ENCODE measurements at places on chromosomes 5 and 9.

DNA sequence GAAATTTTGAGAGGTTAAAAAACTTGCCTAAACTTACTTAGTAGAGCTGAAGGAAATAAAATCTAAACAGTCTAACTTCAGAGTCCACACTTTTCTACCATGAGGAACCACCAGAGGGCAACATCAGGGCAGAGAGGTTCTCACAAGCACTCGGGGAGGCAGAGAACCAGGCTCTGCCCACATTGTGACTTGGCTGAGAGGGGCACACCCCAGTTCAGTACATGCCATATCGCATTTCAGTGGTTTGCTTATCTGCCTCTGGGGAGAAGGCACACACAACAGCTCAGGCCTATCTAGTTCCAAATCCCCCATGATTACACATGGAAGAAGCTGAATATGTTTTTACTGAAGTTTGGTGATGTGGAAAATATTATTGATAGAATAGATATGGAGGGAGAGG, 49.2 kb downstream of the EQTN start:
- DNase-seq, result no peak

DNA sequence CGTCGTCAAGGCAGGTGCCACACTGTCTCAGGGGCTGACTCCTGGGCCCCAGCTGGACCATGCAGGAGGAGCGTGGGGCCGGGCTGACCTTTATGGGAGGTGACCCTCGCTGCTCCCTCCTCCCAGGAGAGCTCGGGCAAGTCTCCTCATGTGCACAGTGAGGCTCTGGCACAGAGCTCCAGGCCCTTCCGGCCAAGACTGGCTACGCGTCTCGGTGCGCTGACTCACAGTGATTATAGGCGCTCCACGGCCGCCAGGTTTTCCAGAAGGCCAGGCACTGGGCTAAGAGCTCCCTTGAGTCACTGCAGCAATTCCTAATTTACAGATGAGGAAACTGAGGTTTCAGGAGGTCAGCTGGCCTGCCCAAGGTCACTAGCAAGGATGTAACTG, 47.4 kb downstream of the VAV2 start:
- no peak for DNase-seq

- no peak for DNase-seq
Observed at GRCh38 chr5:87722286-87722685, 309.6 kb upstream of the CCNH start.

DNA sequence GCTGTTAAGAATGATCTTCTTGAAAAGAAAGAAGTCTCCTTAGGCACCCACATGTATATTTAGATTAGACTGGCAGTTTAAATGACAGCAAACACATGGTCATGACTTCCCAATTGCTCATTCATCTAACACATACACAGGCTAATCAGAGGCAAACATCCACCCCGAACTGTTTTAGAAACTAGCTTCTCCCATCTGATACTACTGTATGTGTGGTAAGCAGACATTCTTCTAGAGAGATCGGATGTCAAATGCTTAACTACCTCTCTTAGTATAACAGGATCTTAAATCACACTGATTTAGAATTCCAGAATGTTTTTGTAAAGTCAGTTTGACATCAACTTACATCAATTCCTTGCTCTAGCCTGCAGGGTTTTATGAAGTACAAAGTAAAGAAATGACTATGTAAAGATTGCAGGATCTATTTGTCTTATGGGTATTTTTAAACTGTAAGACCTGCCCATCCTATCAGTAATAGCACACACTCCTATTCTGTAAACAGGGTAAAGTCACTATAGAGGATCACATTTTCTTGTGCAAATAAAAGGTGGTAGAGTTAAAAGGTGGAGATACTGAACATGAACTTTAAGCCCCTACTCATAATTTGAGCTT, 239.7 kb downstream of the MLLT3 start:
- no peak for DNase-seq

DNA sequence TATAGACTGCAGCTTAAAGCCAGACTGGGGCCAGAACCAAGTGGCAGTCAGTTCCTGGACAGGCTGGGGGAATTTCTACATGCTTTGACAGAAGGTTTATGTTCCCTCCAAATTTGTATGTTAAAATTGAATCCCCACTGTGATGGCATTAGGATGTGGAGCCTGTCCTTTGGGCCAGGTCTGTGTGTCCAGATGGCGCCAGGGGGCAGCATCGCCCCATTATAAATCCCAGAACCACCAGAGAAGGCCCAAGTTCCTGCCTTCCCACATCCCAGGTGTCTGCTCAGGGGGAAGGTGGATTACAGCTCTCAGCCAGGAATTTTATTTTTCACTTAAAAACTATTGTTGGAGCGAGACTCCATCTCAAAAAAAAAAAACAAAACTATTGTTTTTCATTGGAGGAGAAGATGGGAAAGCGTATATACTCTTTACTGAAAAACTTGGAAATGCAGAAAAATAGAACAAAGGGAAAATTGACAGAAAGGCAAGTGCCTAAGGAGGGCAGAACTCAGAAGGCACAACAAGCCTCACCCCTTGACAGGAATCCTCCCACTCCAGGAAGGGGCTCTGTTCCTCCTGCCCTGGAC, 5.0 kb downstream of the IL3 start:
- no peak for DNase-seq

GRCh38 chr9:95762322-95762721, 113.2 kb upstream of the ERCC6L2 start:
- no peak for DNase-seq

Data from stimulated activated CD4-positive, alpha-beta T cell treated with anti-CD3 and anti-CD28 coated beads, Interleukin-1b, Interleukin-23, amount 100 ng/mL, for 24 hours (primary cell).